ENCODE measurements at places on chromosomes 1 and 21.
A peak's percentile ranks its signal among the peaks of the same experiment; 100 is the strongest.

GRCh38 chr1:168443899-168444298, 99.9 kb downstream of the XCL2 start:
- no peak for DNase-seq

DNA sequence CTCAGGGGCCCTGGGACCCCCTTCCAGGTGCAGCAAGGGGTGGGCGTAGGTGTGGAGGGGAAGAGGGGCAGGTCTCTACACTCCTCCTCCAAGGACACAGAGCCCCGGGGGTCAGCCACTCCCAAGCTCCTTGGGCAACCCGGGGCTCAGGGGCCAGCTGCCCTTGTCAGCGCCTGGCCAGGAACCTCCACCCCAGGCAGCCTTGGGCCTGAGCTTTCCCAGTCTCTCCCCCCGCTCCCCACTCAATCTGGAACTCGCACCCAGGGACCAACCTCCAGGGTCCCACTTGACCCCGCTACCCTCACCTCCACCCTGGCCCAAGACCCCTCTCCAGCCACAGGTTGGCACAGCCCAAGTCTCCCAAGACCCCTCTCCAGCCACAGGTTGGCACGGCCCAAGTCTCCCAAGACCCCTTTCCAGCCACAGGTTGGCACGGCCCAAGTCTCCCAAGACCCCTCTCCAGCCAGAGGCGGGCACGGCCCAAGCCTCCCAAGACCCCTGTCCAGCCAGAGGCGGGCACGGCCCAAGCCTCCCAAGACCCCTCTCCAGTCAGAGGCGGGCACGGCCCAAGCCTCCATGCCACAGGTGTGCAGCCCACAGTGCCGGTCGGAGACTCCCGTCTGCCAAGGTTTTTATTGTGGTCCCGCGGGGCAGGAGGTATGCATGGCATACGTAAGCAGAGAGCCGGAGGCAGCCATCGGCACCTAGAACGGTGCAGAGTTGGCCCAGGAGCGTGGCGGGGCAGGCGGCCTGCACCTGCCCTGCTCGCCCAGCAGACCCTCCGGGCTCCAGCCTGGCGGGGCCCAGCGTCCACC, 3.0 kb downstream of the TNFRSF4 start:
- DNase-seq = no peak

DNA sequence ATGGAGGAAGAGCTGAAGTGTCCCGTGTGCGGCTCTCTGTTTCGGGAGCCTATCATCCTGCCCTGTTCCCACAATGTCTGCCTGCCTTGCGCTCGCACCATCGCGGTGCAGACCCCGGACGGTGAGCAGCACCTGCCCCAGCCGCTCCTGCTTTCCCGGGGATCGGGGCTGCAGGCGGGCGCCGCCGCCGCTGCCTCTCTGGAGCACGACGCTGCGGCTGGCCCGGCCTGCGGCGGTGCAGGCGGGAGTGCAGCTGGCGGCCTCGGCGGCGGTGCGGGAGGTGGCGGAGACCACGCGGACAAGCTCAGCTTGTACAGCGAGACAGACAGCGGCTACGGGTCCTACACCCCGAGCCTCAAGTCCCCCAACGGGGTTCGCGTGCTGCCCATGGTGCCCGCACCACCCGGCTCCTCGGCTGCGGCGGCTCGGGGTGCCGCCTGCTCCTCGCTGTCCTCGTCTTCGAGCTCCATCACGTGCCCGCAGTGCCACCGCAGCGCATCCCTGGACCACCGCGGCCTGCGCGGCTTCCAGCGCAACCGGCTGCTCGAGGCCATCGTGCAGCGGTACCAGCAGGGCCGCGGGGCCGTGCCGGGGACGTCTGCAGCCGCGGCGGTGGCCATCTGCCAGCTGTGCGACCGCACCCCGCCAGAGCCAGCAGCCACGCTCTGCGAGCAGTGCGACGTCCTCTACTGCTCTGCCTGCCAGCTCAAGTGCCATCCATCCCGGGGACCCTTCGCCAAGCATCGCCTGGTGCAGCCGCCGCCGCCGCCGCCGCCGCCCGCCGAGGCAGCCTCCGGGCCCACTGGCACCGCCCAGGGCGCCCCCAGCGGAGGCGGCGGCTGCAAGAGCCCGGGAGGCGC, 1.3 kb downstream of the TRIM67 start:
- no peak for DNase-seq

GRCh38 chr1:64036549-64036948, 166.9 kb upstream of the UBE2U start:
- DNase-seq = no peak

GRCh38 chr1:228293393-228293792, 85.5 kb downstream of the OBSCN start:
- DNase-seq = no peak

- DNase-seq = no peak
These were observed 43.5 kb downstream of the PLA2G4A start for GRCh38 chr1:186872291-186872690.

GRCh38 chr1:28341591-28341990, 12.8 kb downstream of the MED18 start:
- peak; percentile 83 for DNase-seq

- no peak for DNase-seq
These were observed 34.5 kb downstream of the BTG3 start for GRCh38 chr21:17578162-17578561.

GRCh38 chr21:33899199-33899598, 16.4 kb downstream of the ATP5PO start:
- no peak for DNase-seq

GRCh38 chr1:99003581-99004253, 944 bp downstream of the PLPPR5 start:
- DNase-seq = no peak

DNA sequence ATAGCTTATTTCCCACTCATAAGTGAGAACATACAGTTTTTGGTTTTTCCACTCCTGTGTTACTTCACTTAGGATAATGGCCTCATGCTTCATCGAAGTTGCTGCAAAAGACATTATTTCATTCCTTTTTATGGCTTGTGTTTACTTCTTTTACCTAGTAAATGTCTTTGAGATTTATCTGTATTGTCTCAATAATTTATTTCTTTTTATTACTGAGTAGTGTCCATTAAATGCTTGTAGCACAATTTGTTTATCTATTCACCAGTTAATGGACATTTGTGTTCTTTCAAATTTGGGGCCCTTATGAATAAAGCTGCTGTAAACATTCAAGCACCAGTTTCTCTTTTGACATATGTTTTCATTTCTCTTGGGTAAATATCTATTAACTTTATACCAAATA, 86.0 kb downstream of the UCHL5 start:
- DNase-seq = no peak

DNA sequence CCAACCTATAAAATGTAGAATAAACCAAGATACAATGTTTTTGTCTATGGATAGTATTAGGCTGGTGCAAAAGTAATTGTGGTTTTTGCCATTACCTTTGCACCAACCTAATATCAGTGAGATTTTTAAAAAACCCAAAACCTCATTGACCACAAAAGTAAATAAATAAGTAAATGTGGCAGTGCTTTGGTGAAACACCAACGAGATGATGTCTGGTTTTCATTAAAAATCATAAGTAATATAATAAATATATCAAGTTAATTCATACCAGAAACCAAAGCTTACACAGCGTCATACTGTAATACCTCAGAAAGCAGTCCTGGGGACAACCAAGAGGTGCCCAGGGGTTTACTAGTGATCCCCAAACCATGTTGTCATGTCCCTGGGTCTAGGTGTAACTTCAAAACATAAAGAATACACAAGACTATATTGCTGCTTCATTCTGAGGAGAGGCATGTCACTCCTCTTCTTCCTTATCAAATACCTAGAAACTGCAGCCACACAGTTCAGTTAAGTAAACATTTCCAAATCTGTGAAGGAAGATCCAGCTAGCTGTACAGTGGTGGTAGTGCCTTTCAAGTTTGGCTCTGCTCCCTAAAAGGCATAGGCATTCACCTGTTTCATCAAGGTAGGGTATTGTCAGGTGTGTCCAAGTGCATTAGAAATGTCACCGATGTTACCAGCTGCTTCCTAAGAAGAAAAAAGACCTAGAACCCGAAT, 51.6 kb upstream of the ZC3H11B start:
- DNase-seq = no peak

GRCh38 chr21:23111070-23111600, 2112.9 kb downstream of the NCAM2 start:
- peak; percentile 80 for DNase-seq

GRCh38 chr1:68805097-68805641, 308.3 kb upstream of the DEPDC1 start:
- no peak for DNase-seq
